Fibroblast of the aortic adventitia (primary cell): ENCODE measurements at places on chromosomes 11 and 22.

- DNase-seq: no peak
Measured at GRCh38 chr11:3764266-3764665, 33.1 kb downstream of the NUP98 start.

DNA sequence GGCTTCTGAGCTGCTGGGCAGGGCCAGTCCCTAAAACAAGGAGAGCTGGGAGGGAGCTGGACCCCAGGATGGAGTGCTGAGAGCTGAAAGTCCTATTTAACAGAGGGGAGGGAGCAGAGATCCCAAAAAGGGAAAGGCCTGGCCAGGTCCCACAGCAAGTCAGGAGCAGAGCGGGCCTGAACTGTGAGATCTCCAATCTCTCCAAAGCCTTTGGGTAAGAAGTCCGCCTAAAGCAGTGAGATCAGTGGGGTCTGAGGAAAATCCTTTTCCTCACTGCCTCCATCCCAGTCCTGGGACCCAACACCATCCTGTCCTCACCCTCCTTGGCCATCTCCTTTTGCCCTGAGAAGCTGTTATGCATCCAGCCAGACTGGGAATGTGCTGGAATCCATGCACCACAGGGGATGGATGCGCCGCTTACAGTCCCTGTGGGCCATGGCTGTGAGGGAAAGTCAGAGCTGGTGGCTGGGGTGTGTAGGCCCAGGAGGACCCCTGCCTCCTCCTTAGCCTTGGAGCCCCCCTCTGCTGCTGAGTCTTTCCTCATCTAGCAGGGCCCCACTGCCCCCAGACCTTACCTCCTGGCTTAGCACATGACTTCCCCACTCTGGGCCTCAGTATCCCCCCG, 8.6 kb downstream of the LRRC75B start:
- DNase-seq: no peak

GRCh38 chr11:44777209-44778194, 50.7 kb downstream of the TSPAN18 start:
- no peak for DNase-seq

DNA sequence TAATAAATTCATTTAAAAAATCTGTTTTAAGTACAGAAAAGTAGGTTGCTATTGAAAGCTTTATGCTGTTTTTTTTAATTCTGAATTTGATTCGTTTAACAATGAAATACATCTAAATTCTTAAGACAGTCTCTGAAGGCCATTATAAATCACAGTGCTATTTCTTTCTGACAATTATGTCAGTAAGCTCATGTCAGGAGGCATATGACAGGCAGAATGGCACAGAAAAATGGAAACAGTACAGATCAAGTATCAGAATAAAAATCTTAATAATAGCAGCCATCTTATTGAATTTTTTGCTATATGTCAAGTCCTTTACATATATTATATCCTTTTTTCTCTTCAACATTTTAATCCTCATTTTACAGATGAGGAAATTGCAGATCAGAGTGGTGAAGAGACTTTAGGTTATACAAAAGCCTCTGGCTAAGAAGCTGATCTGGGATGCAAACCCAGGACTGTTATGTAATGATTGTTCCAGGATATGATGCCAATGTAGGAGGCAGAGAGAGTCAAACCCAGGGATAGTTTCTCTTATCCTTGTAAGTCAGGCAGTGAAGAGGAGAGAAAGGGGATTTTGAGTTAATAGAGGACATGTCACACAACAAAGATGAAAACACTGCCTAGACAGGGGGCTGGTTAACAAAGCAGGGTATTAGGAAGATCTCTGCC, 283.1 kb upstream of the CCDC90B start:
- DNase-seq: no peak

- no peak for DNase-seq
Measured at GRCh38 chr11:100593291-100593690, 93.8 kb upstream of the ARHGAP42 start.

DNA sequence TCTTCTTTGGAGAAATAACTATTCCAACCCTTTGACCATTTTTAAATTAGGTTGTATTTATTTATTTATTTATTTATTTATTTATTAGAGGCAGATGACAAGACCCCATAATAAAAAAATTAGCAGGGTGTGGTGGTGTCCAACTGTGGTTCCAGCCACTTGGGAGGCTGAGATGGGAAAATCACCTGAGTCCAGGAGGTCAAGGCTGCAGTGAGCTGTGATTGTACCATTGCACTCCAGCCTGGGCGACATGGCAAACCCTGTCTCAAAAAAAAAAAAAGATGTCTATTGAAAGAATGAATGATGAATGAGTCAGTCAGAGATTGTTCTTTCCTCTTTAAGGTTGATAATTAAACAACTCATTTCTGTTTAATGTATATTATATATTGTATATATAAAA, 129.6 kb downstream of the WNT11 start:
- DNase-seq: no peak

DNA sequence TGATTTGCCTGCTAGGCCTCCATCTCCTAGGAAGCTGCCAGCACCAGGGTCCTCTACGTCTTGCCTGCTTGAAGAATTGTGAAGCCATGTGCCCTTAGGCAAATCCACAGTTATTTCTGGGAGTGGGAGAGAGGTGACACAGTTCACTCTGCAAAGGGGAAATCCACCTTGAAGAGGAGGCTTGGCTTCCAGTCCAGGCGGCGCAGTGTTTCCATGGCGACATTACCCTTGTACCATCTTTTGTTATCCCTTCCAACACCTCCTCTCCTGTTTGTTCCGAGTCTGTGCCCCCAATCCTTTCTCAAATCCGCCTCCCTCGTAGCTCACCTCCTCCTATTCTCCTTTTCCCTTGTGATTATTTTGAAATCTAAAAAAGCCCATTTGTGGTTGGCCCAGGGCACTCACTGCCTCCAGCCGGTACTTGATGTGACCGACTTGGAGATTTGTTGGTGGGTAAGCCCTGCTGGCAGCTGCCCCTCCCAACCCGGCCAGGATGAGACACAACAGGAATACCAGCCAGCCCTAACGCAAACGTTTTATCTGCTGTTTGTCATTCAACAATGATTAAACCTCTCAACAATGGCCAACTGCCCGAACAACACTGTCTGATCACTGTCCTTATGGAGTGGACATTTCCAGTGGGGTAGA, 18.4 kb downstream of the SYT13 start:
- DNase-seq: no peak

DNA sequence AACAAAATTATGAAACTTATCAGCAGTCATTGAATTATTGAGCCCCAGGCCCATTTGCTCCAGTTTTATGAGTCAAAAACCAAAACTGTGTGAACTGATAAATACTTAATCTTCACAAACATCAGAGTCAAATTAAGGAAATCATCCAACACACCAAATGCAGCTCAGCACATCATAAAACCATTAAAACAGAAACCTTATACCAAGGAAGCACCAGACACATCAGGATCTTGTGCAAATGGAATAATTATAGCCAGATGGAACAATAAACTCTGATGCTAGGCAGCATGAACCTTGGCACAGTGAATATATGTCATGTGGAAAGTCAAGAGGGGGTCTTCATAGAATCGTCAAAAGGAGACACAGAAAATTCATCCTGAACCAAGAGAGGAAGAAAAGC, 410.7 kb upstream of the API5 start:
- no peak for DNase-seq

DNA sequence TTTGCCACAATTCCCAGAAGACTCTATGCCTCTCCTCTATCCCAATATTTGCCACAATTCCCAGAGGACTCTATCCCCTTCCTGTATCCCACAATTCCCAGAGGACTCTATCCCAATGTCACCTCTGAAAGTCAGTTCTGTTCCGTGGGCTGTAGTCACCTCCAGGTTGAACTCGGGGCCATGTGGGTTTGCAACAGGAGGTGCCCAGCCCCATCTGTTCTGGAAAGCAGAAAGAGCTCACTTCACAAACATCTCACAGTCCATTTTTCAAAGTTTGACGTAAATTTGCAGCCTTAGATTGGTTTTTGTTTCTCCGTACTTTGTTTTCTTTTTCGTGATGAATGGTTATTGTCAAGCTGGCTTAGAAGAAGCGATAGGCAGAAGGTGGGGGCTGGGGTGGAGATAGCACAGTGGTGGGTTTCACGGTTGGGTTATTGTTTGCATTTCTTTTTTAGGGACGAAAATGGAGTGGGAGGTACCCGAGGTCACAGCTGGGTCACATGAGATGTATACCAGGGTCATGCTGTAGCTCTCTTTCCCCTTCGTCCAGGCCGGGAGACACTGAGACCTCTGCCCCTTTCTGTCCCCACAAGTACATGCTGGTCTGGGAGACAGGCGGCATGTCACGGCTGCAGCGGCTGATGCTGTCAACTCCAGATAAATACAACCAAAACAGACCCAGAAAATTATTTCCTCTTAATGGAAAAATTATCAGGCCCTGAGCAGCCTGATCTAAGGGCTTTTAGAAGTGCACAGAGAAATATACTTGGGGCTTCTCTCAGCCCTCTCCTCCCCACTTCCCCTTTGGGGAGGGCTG, 374.5 kb downstream of the CADM1 start:
- no peak for DNase-seq

DNA sequence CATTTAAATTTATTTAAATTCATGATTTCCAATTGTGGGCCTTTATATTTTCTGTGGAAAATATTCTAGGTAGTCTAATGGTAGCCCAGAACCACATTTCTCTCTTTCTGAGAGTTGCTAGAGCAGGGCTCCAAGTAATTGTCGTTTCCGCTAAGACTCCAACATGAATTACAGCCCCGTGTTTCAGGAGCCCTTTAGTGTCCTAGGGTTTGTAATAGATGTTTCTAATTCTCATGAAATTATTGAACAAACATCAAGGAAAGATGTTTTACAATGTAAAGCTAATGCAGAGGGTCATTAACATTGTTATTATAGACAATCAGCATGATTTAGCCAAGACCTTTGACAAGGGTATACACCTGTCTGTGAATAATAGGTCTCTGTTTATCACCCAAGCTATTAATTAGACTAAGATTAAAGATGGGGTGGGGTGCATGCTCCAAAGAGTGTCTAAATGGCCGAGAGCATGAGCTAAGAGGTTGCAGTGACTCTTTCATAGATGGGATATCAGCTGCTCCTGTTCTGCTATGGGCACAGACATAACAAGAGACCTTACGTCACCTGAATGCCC, 81.8 kb upstream of the NTM start:
- DNase-seq: no peak

GRCh38 chr22:42060489-42060888, 10.1 kb downstream of the NAGA start:
- no peak for DNase-seq

- DNase-seq: no peak
Measured at GRCh38 chr11:132782102-132782501, 750.2 kb downstream of the OPCML start.

DNA sequence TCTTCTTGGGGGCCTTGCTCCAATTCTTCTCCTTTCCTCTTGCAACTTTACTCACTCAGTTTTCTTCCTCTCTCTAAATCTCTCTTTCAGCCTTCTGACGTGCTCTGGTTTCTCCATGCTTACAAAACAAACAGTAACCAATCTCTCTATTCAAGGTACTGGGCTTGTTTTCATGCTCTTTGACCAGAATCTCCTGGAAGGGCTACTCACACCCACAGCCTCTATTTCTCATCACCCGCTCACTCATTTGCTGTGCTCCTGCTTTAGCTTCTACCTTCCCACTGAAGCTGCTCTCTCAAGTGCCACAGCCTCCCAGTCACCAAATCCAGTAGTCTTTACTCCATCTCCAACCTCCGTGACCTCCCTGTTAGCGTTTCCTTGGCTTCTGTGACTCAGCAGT, 60.4 kb downstream of the SERGEF start:
- DNase-seq: no peak

DNA sequence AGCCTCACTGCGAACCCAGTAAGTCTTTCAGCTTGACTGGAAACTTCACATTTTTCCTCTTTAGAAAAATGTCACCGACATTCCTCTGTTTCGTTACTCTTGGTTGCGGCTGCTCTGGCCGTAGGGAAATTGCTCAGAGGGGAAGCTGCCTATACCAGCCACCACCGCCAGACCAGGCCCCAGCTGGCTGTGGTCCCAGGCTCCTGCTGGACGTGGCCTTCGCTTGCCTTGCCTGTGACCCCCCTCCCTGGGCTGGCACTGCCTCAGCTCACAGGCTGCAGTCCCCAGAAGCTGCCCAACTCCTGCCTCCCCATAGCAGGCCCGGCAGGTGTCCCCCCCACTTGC, 197.8 kb downstream of the MN1 start:
- DNase-seq: peak; percentile 38

GRCh38 chr22:38284042-38284402, 11.2 kb upstream of the TMEM184B start:
- peak; percentile 96 for DNase-seq

DNA sequence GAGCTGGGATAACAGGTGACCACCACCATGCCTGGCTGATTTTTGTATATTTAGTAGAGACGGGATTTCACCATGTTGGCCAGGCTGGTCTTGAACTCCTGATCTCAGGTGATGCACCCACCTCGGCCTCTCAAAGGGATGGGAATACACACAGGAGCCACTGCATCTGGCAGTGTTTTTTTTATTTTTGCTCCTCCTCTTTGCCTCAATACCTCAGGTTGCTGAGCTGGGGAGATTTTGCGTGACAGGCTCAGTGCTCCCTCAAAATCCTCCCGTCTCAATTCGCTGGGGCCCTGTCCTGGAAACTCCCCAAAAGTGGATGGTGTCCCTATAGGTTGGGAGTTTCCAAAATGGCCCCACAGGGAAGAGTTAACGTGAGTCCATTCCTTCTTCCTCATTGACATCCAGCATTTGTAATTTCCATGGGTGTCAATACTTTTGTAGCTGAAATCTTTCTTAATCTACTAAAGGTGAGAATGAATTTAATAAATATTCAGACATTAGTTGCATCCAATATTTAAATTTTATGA, 71.8 kb downstream of the GGTLC2 start:
- DNase-seq: no peak

GRCh38 chr11:9125185-9125886, 33.9 kb upstream of the SCUBE2 start:
- no peak for DNase-seq

DNA sequence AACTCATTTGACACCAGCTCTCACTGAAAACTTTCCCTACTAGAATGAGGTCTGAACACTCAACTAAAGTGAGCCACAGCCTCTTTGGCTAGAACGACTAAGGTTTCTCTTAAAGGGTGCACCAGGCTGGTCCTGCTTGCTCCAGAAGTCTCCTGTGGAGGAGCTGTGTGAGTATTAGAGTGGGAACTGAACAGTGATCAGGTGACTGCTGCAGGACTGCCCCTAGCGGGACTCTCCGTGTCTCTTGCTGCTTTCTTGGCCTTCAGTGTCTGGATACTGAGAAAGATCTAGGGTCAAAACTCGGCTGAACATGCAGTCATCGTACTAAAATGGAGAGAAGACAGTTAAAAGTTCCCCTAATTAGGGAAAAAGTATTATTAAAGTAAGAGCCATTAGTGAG, 34.6 kb downstream of the FAM118A start:
- DNase-seq: peak; percentile 34

GRCh38 chr11:93528252-93528651, 14.9 kb downstream of the SMCO4 start:
- DNase-seq: no peak
